Camera-type eye (tissue), 1 donor: ENCODE measurements at places on chromosomes 4 and X. TPM values are rescaled to one million over a fixed set of nuclear protein-coding genes. Genes with fewer than 3 reads are reported as not detected.

Gene PDGFRA
- 158 TPM for total RNA-seq

Gene CTAG1B
- not detected for total RNA-seq

Gene HTN1
- not detected for total RNA-seq

Gene CDKL5
- 25.5 TPM for total RNA-seq

Gene TKTL1
- total RNA-seq: 2.3 TPM

Gene PLS3
- 90.3 TPM for total RNA-seq

Gene SULT1E1
- total RNA-seq: 35.0 TPM

Gene UGT2A1
- total RNA-seq: not detected

Gene NXF2
- not detected for total RNA-seq

Gene CCNA2
- total RNA-seq: 22.1 TPM

Gene TBC1D9
- total RNA-seq: 64.2 TPM

Gene TBC1D8B
- total RNA-seq: 18.3 TPM

Gene AR
- 8.9 TPM for total RNA-seq

Gene H2AZ1
- total RNA-seq: 130 TPM

Gene LINC00632
- total RNA-seq: 131 TPM

Gene CHRDL1
- total RNA-seq: 36.6 TPM

Gene MID1
- 70.7 TPM for total RNA-seq

Gene F9
- total RNA-seq: not detected

Gene CLNK
- total RNA-seq: 0.16 TPM

Gene INTS12
- total RNA-seq: 27.9 TPM

Gene DCX
- total RNA-seq: 31.3 TPM

Gene TCEAL7
- 71.6 TPM for total RNA-seq

Gene STAG2
- 162 TPM for total RNA-seq

Gene ODAM
- total RNA-seq: not detected

Gene TRO
- 79.3 TPM for total RNA-seq

Gene JCHAIN
- total RNA-seq: 3.0 TPM

Gene C1QTNF7
- total RNA-seq: 14.6 TPM

Gene ZNF185
- 14.3 TPM for total RNA-seq

Gene RIBC1
- total RNA-seq: 1.8 TPM

Gene CT45A2
- total RNA-seq: not detected

Gene BEX4
- 67.1 TPM for total RNA-seq

Gene HNRNPH2
- total RNA-seq: 86.1 TPM

Gene NDP
- total RNA-seq: 13.5 TPM

Gene PRR32
- 0.60 TPM for total RNA-seq

Gene SLC9B2
- 28.1 TPM for total RNA-seq

Gene RHOXF1
- total RNA-seq: not detected
